ENCODE measurements at places on chromosomes 1 and 21. TPM values are rescaled to one million over a fixed set of nuclear protein-coding genes. Genes with fewer than 3 reads are reported as not detected.
A peak's percentile ranks its signal among the peaks of the same experiment; 100 is the strongest.

Gene VANGL1
- total RNA-seq: 10.6 TPM

GRCh38 chr1:19309123-19309813 lies 2.7 kb downstream of the AKR7A2 start:
- H3K36me3 ChIP-seq: peaks cover 6% of the 10 kb centered on the region
- no peaks in the 10 kb centered on the region for H3K27me3 ChIP-seq
- no peak overlapping the region for H3K4me3 ChIP-seq
- DNase-seq: no peak

- H3K27me3 ChIP-seq: peaks cover 3% of the 10 kb centered on the region
- no peak overlapping the region for H3K4me3 ChIP-seq
- no peak overlapping the region for H3K27ac ChIP-seq
- no peak for DNase-seq
These were observed 114.5 kb downstream of the NUF2 start for GRCh38 chr1:163436140-163436812.

Gene UTP11
- total RNA-seq: 41.8 TPM

Gene DESI2
- 15.8 TPM for total RNA-seq

Gene RNU1-3
- 2,678 TPM for total RNA-seq

- no peaks in the 10 kb centered on the region for H3K36me3 ChIP-seq
- H3K4me3 ChIP-seq: no peak overlapping the region
- H3K27ac ChIP-seq: no peak overlapping the region
- H3K4me1 ChIP-seq: peaks cover 4% of the 10 kb centered on the region
These were observed 85.5 kb downstream of the VWA5B1 start for GRCh38 chr1:20376171-20376570.

GRCh38 chr1:216632980-216633379 lies 90.2 kb downstream of the ESRRG start:
- no peaks in the 10 kb centered on the region for H3K36me3 ChIP-seq
- no peak overlapping the region for H3K4me3 ChIP-seq

DNA sequence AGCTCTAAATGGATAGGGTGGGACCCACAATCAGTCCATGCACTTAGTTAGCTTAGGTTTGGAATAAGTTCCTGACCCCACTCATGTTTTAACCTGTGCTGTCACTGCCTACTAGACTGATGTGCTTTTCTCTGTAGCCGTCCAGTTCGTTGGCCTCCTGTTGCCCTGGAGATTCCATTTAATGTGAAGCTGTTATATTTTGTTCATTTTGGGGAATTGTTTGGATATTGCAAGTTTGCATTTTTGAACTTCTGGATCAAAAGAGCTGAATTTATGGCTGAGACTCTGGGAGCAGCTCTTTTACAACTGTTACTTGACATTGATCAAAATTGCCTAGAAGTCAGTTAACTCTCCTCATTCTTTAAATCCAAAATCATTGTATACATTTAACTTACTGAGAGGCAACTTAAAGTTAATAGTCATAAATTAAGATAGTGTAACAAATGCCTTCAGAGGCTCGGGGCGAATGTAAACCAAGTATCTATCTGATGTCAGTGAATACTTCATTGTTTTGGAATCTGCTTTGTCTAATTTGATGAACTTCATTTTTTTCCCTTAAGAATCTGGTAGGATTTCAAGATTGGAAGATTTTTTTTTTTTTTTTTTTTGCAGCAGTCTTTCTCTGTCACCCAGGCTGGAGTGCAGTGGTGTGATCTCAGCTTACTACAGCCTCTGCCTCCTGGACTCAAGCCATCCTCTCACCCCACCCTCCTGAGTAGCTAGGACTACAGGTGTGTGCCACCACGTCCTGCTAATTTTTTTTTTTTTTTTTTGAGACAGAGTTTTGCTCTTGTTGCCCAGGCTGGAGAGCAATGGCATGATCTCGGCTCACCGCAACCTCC lies 38.1 kb downstream of the MIGA1 start:
- H3K36me3 ChIP-seq: peaks cover 7% of the 10 kb centered on the region
- no peak overlapping the region for H3K27ac ChIP-seq
- no peak for DNase-seq
- no peaks in the 10 kb centered on the region for H3K27me3 ChIP-seq
- H3K4me1 ChIP-seq: no peaks in the 10 kb centered on the region

- H3K4me1 ChIP-seq: peaks cover 21% of the 10 kb centered on the region
- no peaks in the 10 kb centered on the region for H3K27me3 ChIP-seq
- H3K36me3 ChIP-seq: peaks cover 21% of the 10 kb centered on the region
- DNase-seq: no peak
- H3K27ac ChIP-seq: peak overlapping the region; percentile 95
- peak overlapping the region; percentile 100 for H3K4me3 ChIP-seq
These were observed 1.3 kb downstream of the DENND4B start for GRCh38 chr1:153945131-153945794.

- no peak overlapping the region for H3K4me3 ChIP-seq
- no peaks in the 10 kb centered on the region for H3K27me3 ChIP-seq
- no peak for DNase-seq
- no peak overlapping the region for H3K27ac ChIP-seq
- no peaks in the 10 kb centered on the region for H3K36me3 ChIP-seq
These were observed 1.8 kb downstream of the SPRR1B start for GRCh38 chr1:153032677-153033308.

DNA sequence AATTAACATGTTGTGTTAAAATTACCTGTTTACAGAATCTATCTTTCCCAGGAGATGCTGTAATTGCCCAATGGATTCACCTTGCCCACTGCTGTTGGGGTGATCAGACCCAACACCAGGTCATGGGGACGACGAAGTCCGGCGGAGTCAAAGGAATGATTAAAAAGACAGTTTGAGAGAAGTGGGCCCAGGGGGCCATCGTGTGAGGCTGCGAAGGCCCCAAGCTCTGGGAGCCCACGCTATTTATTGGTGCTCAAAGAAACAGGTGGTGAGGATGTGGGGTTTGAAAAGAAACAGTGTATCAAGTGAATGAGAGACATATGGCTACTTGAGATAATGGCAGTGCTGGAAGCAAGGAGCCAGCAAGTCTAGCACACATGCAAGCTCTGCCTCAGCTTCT lies 16.3 kb upstream of the L1TD1 start:
- no peak overlapping the region for H3K27ac ChIP-seq
- no peaks in the 10 kb centered on the region for H3K27me3 ChIP-seq
- no peaks in the 10 kb centered on the region for H3K36me3 ChIP-seq
- no peak overlapping the region for H3K4me3 ChIP-seq

Gene HSPB7
- 0.21 TPM for total RNA-seq

Gene DNASE2B
- total RNA-seq: not detected

DNA sequence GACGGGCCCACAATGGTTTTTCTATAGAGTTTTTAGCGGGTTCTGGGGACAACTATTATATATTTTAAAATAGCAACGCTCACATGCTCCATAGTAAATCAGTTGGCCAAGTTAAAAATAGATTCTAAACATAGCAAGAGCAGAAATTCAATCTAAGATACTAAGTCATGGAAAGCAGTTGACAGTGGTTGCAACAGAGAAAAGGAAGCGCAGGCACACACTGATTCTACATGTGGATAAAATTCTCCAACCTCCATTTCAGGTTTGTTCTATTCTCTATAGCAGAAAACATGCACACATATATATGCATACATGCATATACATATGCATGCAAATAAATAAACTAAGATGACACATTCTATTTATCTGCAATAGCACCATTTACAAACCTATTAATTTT lies 89.6 kb upstream of the HNRNPU start:
- H3K4me1 ChIP-seq: peaks cover 6% of the 10 kb centered on the region
- H3K27me3 ChIP-seq: no peaks in the 10 kb centered on the region
- no peak overlapping the region for H3K27ac ChIP-seq
- H3K36me3 ChIP-seq: no peaks in the 10 kb centered on the region

- no peak overlapping the region for H3K4me3 ChIP-seq
- no peaks in the 10 kb centered on the region for H3K36me3 ChIP-seq
- DNase-seq: no peak
- H3K4me1 ChIP-seq: no peaks in the 10 kb centered on the region
These were observed 311.8 kb downstream of the SMYD3 start for GRCh38 chr1:246195296-246195695.

Gene NCMAP
- total RNA-seq: not detected

Gene AGBL4
- not detected for total RNA-seq

DNA sequence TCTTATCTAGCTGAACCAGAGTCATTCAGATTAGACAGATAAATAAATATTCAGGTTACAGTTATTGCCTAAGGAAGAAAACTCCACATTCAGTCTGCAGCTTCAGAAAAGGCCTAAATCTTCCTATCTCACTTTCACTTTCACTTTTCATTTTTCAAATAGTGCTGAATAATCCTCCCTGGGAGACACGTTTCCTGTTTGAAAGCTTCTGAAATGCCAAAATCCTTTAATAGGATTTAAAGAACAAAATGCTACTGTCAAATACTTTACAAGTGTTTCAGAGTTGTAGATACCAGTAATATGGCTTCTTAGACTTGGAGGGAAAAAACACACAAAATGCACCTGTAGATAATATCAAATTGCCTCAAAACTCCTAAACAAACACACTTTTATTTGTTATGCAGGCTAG lies 3.9 kb downstream of the PSMB2 start:
- H3K4me1 ChIP-seq: no peaks in the 10 kb centered on the region
- peak overlapping the region; percentile 76 for H3K4me3 ChIP-seq
- peak; percentile 25 for DNase-seq
- H3K36me3 ChIP-seq: no peaks in the 10 kb centered on the region

Gene DMRTA2
- not detected for total RNA-seq

DNA sequence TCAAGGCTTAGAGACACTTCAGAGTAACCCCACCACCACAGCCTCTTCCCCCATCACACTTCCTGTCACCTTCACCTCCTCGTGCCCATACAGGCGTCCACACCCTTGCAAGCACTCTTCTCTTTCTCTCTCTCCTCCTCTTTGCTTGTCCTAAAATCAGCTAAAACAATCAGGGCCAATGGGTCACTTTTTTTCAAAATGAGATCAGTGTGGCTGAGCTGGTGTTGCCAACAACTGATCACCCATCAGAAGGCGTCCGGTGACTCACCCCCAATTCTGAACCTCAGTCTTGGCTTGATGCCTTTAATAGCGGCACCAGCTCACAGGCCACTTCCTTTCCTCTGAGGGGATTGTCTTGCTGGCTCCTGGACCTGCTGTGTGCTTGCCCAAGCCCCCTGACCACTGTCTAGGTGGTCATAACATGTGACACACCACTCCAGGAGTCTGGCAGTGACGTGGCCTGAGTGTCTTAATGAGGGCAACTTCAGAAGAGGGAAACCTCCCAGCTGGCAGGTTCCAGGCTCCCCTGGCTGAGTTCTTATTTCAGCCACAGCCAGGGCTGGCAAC lies 1.6 kb downstream of the DRAXIN start:
- no peaks in the 10 kb centered on the region for H3K4me1 ChIP-seq
- H3K4me3 ChIP-seq: no peak overlapping the region
- peaks cover 16% of the 10 kb centered on the region for H3K27me3 ChIP-seq
- DNase-seq: no peak
- no peaks in the 10 kb centered on the region for H3K36me3 ChIP-seq
- no peak overlapping the region for H3K27ac ChIP-seq

DNA sequence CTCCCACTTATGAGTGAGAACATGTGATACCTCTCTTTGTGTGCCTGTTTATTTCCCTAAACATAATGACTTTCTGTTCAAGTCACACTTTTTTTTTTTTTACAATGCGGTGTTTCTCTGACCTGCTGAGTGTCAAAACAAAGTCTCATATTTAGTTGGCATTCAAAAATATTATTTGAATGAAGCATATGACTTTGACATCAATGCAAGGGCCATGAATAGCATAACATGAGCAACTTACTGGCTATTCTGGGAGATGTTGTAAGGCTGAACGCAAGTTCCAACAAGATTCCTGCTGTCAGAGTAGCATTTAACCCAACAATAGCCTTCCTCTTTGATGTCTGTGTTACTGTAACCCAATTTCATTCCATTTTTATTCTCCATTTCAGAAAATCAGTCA lies 2.0 kb upstream of the KRTAP19-1 start:
- no peak overlapping the region for H3K4me3 ChIP-seq
- DNase-seq: no peak
- H3K27ac ChIP-seq: no peak overlapping the region

Gene TFAP2E
- total RNA-seq: 0.93 TPM

Gene DNAJC28
- total RNA-seq: 0.58 TPM

Gene TMEM222
- 39.3 TPM for total RNA-seq

DNA sequence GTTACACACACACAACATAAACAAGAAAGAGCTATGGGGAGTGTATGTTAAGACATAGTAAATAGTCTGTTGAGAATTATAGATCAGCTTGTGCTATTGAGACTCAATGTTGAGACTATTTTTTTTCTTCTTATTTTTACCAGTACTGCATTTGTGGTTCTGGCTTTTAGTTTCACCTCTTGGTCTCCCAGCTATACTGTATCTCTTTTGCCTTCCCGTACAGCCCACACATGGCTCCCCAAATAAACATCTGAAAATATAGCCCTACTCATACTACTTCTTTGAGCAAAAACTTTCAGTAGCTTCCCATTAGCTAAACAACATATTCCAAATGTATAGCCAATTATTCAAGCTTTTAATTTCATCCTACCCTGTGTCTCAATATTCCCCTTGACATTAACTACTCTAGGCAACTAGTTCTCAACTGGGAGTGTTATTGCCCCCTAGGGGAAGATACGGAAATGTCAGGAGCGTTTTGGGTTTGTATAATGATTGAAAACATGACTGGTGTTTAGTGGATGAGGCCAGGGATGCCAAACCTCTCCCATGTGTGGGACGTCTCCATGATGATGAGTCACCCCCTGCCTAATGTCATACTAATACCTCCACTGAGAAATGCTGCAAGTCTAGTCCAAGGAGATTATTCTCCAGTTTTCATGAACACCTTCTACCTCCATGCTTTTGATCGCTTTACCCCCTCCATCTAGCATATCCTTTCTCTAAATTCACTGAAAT lies 6.8 kb downstream of the RPE65 start:
- no peaks in the 10 kb centered on the region for H3K36me3 ChIP-seq
- no peak overlapping the region for H3K4me3 ChIP-seq
- DNase-seq: no peak
- no peaks in the 10 kb centered on the region for H3K27me3 ChIP-seq

- no peaks in the 10 kb centered on the region for H3K27me3 ChIP-seq
- H3K4me1 ChIP-seq: no peaks in the 10 kb centered on the region
- DNase-seq: no peak
- no peaks in the 10 kb centered on the region for H3K36me3 ChIP-seq
- no peak overlapping the region for H3K4me3 ChIP-seq
These were observed 191.7 kb downstream of the GIPC2 start for GRCh38 chr1:78237364-78237916.

DNA sequence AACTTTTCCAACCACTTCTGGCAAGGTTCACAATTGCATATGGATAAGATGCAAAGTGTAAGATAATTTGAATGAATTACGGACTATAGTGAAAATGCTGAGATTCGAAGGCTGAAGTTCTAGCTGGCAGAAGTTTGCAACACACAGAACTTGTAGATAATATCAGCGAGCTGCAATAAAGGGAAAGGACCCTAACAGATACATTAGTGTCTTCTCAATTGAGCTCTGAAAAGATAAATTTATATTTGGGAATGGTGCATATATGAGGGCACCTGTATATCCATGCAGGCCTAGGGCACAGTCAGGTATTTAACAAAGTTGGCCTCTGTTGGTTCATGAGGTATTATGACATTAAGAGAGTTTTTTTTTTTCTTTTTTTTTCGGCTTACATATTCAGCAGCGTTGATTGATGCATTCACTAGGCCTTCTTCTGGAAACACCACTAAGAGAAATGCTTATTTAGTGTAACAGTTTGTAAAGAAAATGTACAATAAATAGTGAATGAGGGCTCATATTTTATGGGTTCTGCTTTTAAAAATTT lies 2.2 kb downstream of the NFIA start:
- H3K27ac ChIP-seq: no peak overlapping the region
- H3K36me3 ChIP-seq: no peaks in the 10 kb centered on the region
- peaks cover 2% of the 10 kb centered on the region for H3K27me3 ChIP-seq
- H3K4me1 ChIP-seq: no peaks in the 10 kb centered on the region

- DNase-seq: no peak
- no peak overlapping the region for H3K4me3 ChIP-seq
- no peak overlapping the region for H3K27ac ChIP-seq
- no peaks in the 10 kb centered on the region for H3K27me3 ChIP-seq
These were observed 358.1 kb downstream of the LRRIQ3 start for GRCh38 chr1:73839922-73840321.

Gene YTHDF2
- total RNA-seq: 83.6 TPM
